ENCODE measurements at places on chromosomes 2 and 18. TPM values are rescaled to one million over a fixed set of nuclear protein-coding genes. Genes with fewer than 3 reads are reported as not detected.

Gene ONECUT2
- total RNA-seq: not detected

Gene LCT
- total RNA-seq: 0.07 TPM

Gene CDKL4
- not detected for total RNA-seq

Gene PID1
- total RNA-seq: 30.0 TPM

Gene PLEKHH2
- 12.3 TPM for total RNA-seq

Gene RAPGEF4
- total RNA-seq: 1.5 TPM

Gene KLF7
- total RNA-seq: 23.6 TPM

Gene QPCT
- 33.2 TPM for total RNA-seq

GRCh38 chr2:221490506-221491060 is 81.5 kb downstream of the EPHA4 start:
- DNase-seq: no peak

DNA sequence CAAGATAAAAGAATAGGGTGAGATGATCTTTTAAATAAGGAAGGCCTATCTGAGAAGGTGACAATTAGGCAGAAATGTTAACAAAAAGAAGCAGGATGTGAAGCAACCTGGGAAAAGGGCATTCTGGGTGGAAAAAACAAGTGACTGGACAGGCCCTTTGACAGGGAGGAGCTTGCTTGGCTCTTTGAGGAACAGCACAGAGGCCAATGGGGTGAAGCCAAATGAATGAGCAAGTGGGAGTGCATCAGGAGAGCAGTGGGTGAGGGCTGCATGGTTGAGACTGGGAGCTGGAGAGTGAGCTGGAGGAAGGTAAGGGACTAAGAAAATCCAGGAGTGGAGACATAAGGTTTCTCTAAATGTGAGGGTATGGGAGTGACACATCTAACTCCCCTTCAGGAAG is 126.9 kb downstream of the TDRD15 start:
- no peak for DNase-seq

- no peak for DNase-seq
These were observed 93.7 kb upstream of the TRIB2 start for GRCh38 chr2:12623051-12623450.

- DNase-seq: no peak
These were observed 230.4 kb downstream of the SP3 start for GRCh38 chr2:173734797-173735196.

- DNase-seq: no peak
These were observed 121.2 kb downstream of the CABYR start for GRCh38 chr18:24259869-24260641.

DNA sequence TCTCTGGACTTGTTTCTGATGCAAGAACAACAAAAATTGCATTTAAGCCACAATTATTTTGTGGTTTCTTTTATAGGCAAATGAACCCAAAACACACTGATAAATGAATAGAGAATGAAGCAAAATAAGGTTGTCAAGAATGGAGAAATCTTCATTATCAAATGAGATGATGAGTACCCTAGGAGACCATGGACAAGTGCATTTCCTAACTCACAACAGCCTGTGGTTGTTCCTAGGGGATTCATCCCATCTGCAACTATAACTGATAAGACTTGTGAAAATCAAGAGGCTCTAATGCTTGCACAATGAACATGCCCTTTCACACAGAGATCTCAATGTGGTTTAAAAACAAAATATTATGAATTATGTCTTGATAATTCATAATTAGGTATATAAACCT is 159.9 kb downstream of the PDE1A start:
- DNase-seq: no peak

- no peak for DNase-seq
These were observed 216.4 kb downstream of the BCL2 start for GRCh38 chr18:63102941-63103744.

- no peak for DNase-seq
These were observed 44.6 kb downstream of the HAUS1 start for GRCh38 chr18:46148810-46149209.

DNA sequence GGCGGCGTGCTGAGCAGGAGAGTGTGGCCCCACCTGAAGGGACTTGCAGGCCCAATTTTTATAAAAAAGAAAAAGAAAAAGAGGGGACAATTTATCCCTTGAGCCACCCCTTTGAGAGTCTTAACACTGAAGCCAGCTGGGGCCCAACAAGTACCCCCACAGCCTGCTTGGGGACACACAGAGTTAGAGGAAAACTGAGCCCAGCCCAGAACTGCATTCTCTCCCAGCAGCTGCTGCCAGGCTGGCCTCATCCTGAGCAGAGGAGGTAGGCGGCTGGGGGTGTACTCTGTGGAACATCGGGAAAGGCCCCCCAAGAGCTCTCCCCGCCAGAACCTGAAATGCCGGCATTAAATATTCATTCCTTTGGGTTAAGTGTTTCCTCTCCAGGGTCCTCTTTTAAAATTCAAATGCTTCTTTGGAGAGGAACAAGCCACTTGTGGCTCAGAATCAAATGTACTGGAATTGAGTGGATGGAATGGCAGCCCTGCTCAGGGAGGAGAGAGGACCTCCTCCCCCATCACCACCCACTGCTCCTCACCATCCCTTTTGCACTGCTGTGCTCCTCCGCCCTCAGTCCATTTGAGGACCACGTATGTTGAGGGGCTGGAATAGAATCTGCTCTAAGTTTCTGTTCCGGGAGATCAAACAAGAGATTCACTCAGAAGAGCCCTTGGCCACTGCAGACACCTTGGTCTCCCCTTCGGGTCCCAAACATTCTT is 45.6 kb downstream of the C1QL2 start:
- DNase-seq: no peak

DNA sequence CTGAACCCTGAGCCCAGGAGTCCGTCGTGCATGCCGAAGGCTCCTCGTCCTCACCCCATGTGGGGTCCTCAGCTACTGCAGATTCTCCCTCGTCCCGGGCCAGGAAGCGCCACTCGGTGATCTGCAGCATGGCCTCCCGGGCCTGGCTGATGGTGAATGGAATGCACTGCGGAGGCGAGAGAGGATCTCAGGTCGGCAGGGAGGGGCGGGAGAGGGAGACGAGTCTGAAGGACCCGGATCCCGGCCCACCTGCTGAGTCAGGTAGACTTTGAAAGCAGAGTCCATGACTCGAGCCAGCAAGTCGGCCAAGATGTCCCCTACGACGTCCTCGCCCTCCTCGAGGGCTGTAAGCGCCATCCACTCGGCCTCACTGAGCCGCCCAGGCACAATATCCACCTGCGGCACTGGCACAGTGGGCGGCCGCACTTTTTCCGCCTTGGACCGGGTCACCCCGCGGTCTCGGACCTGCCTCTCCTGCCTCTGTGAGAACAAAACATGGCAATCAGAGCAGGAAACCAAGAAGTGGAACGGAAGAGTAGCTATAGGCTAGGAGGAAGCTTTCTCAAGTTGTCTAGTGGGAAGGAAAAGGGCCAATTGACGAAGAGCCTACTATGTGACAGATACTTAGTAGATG is 5.5 kb downstream of the C2orf81 start:
- no peak for DNase-seq

DNA sequence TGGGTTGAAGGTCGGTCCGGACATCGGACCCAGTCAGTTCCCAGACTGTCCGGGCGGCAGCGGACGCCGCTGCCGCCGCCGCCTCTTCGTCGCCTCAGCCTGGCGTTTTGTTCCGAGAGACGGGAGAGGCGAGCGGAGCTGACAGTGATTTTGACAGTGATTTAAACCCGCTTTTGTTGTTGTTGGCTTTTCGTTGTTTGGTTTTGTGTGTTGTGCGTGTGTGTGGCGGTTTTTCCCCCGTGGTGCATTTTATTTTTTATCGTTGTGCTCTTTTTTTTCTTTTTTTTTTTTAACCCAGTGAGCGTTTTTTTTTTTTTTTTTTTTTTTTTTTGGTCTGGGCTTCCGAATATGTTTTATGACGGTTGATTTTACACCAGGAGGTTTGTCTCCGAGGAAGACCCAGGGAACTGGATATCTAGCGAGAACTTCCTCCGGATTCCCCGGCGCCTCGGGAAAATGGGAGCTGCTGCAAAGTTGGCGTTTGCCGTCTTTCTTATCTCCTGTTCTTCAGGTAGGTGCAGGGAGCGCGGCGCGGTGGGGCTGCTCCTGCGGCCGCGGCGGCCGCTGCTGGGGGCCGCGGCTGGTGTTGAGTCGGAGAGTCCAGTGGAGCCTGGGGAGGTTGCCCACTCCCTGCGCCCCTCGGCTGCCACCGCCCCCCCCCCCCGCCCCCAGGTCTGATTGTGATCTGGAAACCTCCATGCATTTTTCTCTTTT is at the start of gene ACVR2A:
ACVR2A (plus strand) TSS at position 333 of the 714 bp plus-strand sequence; CDS start at position 457, 124 bp downstream.
- peak; percentile 82 for DNase-seq

DNA sequence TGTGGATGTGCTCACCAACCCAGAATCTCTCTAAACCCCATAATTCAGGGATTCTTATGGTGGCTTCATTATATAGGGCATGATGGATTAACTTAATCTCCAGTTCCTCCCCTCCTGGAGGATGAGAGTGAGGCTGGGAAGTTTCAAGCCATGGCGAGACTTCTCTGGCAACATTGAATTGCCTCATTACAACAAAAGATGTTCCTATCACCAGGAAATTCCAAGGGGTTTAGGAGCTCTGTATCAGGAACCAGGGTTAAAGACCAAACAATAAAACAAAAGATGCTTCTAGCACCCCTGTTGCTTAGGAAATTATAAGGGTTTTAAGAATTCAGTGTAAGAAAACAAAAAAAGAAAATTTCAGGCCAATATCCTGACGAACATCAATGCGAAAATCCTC is 100.1 kb downstream of the NAB1 start:
- no peak for DNase-seq

DNA sequence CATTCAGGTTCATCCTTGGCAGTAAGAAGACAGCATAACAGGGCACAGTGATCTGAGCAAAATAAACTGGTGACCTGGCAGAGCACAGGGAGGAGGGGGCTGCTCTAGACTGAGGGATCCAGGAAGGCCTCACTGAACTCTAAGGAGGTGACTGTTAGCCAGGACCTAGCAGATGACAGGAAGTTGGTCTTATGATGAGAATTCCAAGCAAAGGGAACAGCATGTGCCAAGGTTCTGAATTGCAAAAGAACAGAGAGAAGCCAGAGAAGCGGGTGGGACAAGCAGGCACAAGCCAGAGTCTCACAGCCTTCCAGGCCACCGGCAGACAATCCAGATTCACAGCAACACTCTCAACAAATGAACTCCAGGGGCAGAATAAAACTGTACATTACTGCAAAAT is 152.7 kb upstream of the PTPRM start:
- DNase-seq: no peak

GRCh38 chr2:29247336-29247914 is 132.2 kb downstream of the CLIP4 start:
- DNase-seq: no peak

DNA sequence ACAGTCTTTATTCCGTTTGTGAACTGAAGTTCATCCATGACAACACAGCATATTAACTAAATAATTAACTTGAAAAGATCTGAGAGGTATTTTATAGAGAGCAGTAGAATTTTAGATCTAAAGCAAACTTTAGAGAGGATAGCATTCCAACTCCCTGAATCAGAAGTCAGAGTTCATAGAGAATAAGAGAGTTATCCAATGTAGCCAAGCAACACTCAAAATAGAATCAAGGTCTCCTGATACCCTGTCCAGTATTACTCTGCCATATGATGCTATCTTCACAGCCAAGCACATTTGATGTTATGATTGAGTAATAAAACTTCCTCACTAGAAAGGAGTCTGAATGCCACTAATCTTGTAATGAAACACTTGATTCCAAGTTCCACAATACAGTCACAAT is 55.5 kb downstream of the RIT2 start:
- no peak for DNase-seq

DNA sequence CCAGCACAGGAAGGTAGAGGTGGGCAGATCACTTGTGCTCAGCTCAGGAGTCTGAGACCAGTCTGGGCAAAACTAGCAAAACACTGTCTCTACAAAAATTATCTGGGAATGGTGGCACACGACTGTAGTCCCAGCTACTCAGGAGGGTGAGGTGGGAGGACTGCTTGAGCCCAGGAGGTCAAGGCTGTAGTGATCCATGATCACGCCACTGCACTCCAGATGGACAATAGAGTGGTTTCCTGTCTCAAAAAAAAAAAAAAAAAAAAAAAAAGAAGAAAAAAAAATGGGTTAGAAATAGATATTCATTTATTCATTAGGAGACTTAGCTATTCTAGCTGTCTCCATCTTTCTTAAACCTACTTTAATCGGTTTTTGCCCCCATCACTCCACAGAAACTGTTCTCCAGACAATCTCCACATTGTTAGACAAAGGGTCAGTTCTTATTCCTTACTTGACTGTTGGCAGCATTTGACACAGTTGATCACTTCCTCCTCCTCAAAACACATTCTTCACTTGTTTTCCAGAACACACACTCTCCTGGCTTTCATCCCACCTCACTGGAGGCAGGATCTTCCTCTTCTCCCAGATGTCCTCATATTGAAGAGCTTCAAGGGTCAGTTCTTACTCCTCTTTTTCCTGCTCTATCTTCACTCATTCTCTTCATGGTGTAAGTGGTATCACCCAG is 103.1 kb downstream of the DTNB start:
- no peak for DNase-seq

- no peak for DNase-seq
These were observed 27.7 kb downstream of the SH3BP4 start for GRCh38 chr2:234979204-234980167.

DNA sequence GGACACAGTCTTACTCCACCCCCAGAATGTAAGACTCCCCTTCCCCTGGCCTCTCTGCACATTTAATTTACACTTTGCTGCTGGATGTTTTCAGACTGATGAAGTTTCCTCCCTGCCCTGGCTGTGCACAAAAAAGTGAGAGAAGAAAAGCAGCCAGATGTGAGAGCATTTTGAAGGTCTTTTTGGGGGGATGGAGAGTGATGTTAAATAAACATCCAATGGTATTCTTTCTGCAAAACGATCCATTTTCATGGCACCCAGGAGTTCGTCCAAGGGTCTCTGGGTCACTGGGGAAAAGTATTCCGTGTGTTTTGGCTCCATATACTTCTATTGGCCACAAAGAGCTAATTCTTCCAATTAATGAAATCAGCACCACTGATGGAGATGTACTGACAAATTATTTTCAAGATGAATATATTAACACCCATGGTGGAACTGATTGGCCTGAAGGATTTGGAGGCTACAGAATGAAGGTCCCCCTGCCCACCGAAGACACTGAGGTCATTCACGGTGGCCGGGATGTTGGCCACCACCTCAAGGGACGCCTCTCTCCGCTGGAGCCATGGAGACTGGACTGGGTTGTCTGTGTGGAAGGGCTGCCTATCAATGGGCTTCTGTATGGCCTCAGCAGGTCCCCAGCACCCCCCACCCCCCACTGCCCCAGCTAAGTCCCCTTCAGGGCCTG is 107.6 kb upstream of the PKDCC start:
- DNase-seq: no peak

DNA sequence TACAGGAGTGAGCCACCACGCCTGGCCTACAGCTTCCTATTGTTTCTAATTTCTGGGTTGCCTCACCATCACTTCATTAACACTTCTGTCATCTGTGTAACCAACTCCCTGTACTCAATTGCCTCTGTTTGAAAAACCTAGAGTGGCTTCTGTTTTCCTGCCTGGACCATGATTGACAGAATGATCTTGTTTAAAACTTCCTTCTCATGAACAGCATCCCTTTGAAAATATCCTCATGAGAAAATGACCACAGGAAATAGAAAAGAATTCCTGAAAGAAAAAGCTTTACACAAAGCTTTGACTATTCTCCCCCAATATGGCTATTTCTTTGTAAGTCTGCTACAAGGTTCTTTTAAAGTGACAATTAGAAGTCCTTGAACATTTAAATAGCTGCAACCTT is 672.3 kb downstream of the ARHGAP15 start:
- DNase-seq: no peak

GRCh38 chr18:40058811-40059570 is 1896.0 kb upstream of the PIK3C3 start:
- no peak for DNase-seq

GRCh38 chr2:24919506-24920097 is 435 bp downstream of the ADCY3 start:
- peak; percentile 76 for DNase-seq
